DMS79 (cell line): ENCODE measurements at places on chromosomes 2 and 18.

DNA sequence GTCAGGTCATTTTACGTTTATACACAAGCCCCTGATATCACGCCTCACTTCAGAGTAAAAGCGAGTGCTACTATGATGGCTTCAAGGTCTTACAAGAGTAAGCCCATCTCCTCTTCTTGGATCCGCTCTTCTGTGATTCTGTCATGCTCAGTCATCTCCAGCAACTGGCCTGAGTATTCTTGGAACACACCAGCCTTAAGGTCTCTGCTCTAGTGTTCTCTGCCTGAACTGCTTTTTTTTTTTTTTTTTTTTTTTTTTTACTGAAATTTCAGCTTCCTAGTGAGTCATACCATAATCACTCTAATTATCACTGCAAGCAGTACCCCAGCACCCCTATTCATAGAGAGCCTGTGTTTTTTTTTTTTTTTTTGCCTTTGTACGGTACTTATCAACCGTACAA, 1228.9 kb downstream of the CNTNAP5 start:
- no peak for DNase-seq

DNA sequence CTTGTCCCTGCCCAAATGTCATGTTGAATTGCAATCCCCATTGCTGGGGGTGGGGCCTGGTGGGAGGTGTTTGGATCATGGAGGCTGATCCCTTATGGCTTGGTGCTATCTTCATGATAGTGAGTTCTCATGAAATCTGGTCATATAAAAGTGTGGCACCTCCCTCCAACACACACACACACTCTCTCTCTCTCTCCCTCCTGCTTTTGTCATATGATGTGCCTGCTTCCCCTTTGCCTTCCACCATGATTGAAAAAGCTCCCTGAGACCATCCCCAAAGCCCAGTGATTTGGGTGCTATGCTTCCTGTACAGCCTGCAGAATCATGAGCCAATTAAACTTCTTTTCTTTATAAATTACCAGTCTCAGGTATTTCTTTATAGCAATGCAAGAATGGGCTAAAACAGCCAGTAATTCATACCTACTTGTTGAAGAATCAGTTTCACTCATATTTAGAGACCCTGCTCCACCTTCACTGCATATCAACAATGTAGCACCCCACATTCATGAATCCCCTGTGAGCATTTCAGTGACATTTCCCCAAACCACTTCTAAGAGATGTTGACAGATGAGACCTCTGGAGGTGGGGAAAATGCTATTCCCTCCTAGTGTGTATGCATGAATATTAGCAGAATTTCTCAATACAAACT, 54.8 kb upstream of the STK17B start:
- DNase-seq, result no peak

- no peak for DNase-seq
Observed at GRCh38 chr18:11268153-11268552, 118.8 kb upstream of the PIEZO2 start.

GRCh38 chr2:203893840-203894239, 26.3 kb downstream of the CTLA4 start:
- no peak for DNase-seq

- no peak for DNase-seq
Observed at GRCh38 chr2:184444217-184444616, 154.1 kb upstream of the ZNF804A start.

GRCh38 chr2:193506035-193506434, 1311.3 kb upstream of the TMEFF2 start:
- DNase-seq, result no peak

DNA sequence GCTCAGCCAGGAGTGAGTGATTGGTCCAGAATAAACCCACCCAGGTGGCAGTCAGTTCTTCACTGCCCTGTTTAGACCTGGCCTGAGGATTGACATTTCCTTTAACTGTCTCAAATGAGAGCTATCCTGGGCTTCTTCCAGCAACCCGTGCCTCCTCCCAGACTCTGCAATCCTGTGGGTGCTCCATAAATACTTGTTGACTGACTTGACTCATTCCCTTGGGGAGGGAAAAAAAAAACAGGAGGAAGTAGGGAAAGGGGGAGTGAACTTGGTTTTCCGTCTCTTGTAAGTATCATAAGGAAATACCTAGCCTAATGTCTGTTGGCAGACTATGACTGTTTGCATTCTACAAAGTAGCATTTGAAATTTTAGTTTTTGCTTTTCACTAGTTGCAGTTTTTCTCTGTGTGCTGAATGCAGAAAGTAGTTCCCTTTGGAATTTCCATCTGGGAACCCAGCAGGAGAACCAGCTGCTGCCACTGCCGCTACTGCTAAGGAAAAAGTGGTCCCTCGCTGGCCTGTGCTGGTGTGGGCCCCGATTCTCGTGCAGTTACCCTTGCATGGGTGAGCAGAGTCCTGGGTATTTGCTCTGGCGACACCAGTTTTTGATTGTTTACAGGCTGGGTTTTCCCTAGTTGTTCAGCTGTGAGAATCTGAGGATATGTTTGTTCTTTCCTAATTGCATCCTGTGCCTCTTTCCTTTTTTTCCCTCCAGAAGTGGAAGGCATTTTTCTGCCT, 78.8 kb downstream of the TGOLN2 start:
- no peak for DNase-seq

DNA sequence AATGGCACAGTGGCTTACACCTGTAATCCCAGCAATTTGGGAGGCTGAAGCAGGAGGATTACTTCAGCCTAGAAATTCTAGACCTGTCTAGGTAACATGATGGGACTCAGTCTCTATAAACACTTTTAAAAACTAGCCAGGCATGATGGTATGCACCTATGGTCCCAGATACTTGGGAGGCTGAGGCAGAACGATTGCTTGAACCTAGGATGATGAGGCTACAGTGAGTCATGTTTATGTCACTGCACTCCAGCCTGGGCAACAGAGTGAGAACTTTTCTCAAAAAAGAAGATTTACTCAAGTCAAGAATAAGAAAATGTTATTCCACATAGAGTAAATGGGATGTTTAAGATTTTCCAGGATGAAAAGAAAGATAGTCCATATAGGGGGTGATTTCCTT, 158.6 kb downstream of the HNMT start:
- no peak for DNase-seq

DNA sequence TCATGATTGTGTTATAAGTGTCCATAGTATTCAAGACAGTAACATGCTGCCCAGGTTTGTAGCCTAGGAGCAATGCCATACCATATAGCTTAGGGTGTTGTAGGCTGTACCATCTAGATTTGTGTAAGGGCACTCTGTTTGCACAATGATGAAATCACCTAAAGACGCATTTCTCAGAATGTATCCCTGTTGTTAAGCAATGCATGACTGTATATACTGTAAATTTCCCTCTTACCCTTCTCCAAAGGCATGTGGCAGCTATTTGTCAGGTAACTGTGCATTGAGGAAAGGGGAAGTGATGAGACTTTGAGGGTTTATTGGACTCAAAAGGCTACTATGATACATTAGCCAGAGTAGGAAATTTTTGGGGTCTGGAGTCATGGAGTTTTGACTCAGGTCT, 180.8 kb downstream of the VAPA start:
- no peak for DNase-seq

DNA sequence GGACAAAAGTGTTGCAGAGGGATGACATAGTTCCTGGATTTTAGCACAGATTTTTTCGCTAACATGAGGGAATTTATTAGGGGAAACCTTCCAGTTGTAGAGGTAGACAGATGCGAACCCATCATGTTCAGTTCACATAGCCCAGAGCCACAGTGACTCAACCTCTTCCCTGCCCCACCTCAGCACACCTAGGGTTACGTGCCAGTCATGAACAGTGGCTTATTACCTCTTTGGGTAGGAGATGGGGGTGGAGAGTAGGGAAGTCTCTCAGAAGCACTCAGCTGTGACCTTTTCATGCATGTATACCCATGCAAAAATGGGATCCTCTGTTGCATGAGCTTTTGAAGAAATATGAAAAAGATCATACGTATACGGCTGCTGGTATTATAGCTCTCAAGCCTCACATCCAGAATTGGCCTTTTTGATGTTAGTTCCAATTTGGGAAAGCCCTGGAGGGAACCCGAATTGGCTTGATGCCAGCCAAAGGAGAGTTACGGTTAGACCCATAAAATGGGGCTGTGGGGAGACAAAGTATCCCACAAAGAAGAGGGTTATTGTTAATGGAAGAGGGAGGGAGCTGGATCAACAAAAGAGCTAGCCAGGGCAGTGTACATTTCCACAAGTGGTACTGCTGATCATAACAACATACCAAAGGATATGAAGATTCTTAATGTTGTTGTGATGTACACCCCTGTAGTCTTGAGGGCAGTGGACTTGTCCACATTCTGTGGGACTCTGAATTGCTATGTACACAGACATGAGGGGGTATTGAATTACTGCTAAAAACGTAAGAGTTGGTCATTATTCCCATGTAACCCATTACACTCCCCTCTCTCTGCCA, 4.9 kb downstream of the TANC1 start:
- DNase-seq, result peak; percentile 98

DNA sequence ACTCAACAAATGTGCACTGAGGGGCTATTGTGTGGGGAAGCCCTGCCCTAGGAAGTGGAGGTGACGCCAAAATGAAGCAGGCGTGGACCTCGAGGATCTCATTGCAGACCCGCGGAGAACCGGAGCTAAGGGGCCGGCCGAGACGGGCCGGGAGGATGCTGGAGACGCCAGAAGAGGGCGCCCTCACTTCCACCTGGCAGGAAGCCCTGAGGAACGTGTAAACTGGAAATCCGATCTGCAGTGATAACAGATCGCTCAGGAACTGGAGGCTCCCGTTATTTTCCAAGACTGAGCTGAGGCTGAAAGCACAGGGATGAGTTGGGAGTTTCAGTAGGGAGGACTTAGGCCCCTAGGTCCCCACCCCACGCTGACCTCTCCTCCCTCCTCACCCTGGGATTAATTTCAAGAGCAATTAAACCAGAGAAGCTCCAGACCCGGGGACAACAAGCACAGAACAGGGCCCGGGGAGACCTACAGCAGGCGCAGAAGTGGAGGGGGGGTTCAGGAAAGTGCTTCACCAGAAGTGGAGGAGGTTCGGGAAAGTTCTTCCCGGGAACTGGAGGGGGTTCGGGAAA, 7.7 kb upstream of the COL6A3 start:
- no peak for DNase-seq

GRCh38 chr2:11357428-11357972, 13.1 kb upstream of the ROCK2 start:
- DNase-seq, result no peak

GRCh38 chr2:174873471-174873870, 109.2 kb upstream of the CHRNA1 start:
- no peak for DNase-seq

- no peak for DNase-seq
Observed at GRCh38 chr2:201901786-201902185, 95.4 kb downstream of the CDK15 start.

GRCh38 chr2:26740890-26741302, 23.2 kb upstream of the SLC35F6 start:
- no peak for DNase-seq

- peak; percentile 47 for DNase-seq
Observed at GRCh38 chr2:48841126-48841525, 85.6 kb upstream of the LHCGR start.

- no peak for DNase-seq
Observed at GRCh38 chr2:54578648-54579045, 122.5 kb downstream of the SPTBN1 start.

- no peak for DNase-seq
Observed at GRCh38 chr18:35511428-35511827, 13.7 kb upstream of the INO80C start.

DNA sequence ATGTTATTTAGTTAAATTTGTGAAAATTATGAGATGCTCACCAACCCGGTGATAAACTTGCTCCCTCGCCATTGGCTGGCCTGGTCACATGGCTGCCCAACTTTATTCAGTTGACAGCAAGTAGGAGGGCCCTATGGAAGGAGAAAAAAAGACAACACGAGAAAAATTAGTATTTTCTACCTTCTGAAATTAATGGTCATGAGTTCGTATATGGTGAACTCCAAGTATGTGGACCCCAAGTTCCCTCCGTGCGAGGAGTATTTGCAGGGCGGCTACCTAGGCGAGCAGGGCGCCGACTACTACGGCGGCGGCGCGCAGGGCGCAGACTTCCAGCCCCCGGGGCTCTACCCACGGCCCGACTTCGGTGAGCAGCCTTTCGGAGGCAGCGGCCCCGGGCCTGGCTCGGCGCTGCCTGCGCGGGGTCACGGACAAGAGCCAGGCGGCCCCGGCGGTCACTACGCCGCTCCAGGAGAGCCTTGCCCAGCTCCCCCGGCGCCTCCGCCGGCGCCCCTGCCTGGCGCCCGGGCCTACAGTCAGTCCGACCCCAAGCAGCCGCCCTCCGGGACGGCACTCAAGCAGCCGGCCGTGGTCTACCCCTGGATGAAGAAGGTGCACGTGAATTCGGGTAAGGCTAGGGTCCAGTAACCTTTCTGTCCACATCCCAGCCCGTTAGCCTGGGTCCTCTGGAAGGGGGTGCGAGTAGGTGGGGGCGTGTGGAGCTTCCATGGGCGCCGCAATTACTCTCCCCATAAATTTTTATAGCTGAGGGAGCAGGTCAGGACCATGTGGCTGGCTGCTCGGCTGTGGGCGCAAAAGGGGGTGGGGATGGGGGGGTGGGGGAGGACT, at the start of gene HOXD4:
TSS of gene HOXD4 (plus strand) at position 109 of the 846 bp plus-strand sequence. CDS start at position 193, 84 bp downstream.
- no peak for DNase-seq

DNA sequence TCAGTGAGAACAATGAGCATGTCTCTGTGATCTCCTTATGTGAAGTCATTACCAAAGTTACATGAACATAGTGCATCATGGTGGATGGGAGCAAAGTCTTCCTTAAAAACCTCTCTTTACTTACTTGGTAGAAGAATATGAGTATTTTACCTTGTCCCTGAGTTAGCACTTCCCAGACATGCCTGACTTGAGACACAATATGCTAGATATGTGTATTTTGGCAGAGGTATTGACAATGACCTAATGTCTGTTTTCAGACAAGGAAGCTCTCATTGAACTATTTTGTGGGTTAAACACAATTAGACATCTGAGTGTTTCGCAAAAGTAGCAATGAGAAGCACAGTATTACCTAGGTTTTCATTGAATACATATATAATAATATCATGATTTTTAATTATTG, 99.1 kb upstream of the MC4R start:
- DNase-seq, result no peak

- no peak for DNase-seq
Observed at GRCh38 chr2:108869542-108869941, 83.0 kb downstream of the CCDC138 start.

GRCh38 chr2:88885275-88885674, 193.8 kb downstream of the RPIA start:
- no peak for DNase-seq

DNA sequence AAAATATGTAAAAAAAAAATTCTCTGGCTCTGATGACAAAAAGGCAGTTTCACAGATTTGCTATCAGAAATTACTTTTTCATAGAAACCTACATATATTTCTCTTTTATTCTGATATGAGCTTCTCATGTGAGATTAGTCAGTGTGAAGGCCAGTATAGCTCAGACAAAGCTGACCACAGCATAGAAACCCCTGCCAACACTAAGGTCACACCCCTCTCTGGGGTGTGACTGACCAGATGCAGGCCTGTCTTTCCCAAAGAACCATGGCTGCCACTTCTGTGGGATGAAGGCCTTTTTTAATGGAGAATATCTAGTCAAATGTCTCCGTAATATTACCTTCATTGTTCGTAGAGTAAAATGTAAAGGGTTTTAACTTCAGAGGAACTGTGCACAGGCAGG, 330.3 kb upstream of the KCNJ3 start:
- no peak for DNase-seq
